ENCODE measurements at places on chromosomes 1 and 21.

GRCh38 chr1:8315573-8316475 lies 2.1 kb upstream of the SLC45A1 start:
- no peak for DNase-seq

GRCh38 chr1:22026924-22027289 lies 25.4 kb downstream of the CELA3A start:
- no peak for DNase-seq

- no peak for DNase-seq
These were observed 28.2 kb downstream of the SLC30A10 start for GRCh38 chr1:219900201-219900600.

DNA sequence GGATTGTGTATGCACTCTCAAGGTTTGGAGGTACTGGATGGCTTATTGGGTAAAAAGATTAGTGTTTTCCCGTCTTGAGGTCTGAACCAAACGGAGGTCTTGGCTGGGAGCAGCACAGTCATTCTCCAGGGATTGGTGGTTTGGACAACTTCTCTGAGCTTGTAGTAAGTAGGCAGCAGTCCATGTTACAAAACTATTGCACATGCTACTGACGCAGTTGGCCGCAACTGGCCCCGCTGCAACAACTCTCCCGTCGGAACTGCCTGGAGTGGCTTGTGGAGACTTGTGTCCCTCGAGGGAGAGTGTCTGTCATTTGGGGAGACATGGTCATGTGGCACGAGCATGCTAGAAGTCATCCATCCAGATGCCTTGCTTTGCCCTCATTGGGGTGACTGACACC lies 276.0 kb downstream of the TM2D1 start:
- no peak for DNase-seq

- peak; percentile 57 for DNase-seq
These were observed 168.5 kb downstream of the ACTL8 start for GRCh38 chr1:17923666-17924065.

DNA sequence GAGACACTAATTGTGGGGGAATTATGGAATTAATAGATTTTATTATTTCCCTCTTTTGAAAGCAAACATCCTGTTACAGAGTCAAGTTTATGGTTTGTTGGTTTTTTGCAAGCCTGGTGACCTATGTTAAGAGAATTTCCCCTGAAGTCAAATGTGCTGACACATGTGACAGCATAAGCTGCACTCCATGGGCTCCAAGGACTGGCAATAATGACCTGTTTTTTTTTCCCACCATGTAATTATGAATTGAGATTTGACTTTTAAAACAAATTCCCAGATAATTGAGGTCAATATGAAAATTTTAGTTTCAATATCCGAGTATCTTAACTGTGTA lies 242.5 kb upstream of the SGIP1 start:
- peak; percentile 73 for DNase-seq

GRCh38 chr1:193438312-193438711 lies 251.9 kb upstream of the B3GALT2 start:
- no peak for DNase-seq

- DNase-seq = no peak
These were observed 10.9 kb downstream of the GNB1 start for GRCh38 chr1:1879942-1880341.

DNA sequence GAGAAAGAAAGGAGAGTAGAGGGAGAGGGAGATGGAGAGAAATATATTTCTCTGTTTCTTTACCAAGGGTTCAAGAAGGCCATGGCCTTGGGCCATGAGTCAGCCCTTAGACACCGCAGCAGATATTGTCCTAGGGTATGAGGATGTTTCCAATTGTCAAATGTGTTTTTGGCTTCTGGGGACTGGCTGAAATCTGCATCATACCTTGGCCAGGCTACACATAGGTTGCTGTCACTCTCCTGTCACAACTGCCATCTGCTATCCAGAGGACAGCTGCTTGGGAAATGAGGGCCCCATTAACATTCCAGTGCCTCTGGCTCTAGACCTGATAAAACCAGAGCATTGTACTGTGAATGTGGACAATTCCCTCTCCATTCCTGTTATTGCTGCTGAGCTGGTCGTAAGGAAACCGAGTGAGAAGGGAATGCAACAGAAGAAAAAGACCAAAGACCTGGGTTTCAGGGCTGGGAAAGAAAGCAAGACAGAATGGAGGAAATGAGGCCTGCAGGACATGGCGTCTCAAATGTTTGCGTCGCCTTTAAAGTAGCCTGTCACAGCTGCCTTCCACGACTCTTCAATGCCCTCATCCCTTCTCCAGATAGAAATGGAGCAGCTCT lies 8.8 kb upstream of the PIGC start:
- DNase-seq = no peak

DNA sequence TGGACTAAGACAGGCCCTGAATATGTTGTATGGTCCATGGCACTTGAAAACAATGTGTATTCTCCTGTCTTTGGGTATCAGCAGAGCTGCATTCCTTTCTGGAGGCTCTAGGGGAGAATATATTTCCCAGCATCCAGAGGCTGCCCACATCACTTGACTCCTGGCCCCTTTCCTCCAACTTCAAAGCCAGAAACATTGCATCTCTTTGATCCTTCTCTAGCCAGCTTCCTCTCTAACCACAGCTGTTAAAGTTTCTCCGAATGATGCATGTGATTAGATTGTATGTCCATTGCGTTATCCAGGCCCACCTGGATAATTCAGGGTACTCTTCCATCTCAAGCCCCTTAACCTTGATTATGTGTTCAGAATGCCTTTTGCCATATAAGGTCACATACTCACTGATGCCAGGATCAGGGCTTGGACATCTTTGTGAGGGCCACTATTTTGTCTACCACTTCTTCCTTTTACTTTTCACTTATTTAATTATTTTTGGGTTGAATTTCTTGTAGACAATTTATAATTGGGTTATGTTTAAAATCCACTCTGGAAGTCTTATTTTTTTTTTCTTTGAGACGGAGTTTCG lies 5.3 kb downstream of the CHD1L start:
- DNase-seq = no peak

DNA sequence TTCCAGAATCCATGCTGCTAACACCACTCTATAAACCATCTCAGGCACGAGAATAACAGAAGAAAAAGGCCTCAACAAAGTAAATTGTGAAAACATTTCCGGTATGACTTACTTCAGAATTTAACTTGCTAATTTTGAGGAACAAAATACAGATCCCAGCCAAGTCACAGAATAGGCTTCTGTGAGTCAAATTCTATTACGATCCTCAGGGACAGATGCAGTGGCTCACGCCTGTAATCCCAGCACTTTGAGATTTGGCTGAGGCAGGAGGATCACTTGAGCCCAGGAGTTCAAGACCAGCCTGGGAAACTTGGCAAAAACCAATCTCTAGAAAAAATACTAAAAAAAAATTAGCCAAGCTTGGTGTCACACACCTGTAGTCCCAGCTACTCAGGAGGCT lies 8.8 kb upstream of the CCDC27 start:
- no peak for DNase-seq

- no peak for DNase-seq
These were observed 98.0 kb upstream of the HP1BP3 start for GRCh38 chr1:20885121-20885520.

- DNase-seq = no peak
These were observed 85.6 kb upstream of the WNT4 start for GRCh38 chr1:22228505-22228911.

GRCh38 chr1:21955501-21956281 lies 18.6 kb upstream of the HSPG2 start:
- DNase-seq = no peak

DNA sequence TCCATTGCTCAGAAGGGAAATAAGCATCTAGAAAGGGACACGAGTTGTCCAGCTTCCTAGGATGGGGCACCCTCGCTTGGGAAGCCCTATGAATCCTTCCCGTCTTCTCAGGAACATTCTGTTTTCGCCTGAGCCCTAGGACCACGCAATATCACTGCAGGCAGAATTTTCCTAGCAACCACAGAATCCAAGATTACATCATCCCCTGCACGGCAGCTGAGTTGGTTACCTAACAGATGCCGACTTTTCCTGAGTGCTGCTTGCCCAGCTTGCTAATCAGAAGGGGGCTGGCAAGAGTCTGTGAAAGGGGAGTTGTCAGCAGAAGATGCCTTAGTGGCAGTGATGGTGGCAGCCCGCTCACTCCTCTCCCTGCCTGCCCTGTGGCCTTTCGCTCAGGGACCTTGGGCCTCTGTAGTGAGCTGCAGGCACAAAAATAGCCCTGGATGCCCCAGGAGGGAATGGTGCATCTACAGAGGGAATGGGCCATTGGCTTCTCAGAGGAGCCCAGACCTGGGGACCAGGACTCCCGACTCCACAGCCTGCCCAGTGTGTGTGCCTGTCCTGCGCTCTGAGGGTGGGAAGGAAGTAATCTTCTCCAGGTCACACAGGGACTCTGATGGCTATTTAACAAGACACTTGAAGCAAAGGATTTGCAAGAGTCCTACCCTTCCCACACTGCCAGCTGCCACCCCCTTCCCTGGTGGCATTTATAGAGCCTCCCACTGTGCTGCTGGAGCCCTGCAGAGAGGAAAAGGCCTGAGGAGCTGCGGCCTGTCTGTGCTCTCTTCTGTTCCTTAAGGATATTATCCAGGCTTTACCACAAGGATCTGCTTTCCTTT lies 28.9 kb upstream of the CLSTN1 start:
- peak; percentile 61 for DNase-seq

DNA sequence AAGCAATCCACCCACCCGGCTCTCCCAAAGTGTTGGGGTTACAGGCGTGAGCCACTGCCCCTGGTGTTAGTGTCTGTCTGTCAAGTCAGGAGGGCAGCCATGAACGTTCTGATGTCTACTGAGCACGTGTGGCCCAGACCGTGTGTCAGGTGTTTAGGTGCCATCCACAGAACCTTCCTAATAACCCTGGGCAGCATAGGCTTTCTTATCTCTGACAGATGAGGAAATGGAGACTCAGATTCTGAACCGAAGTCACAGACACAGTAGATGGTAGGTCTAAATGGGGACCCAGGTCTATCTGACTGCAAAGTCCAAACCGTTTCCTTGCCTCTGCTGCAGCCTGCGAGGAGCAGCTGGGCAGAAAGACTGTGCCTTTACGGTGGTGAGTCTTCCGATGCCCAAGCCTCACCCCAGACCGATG lies 622 bp upstream of the IL6R start:
- no peak for DNase-seq

DNA sequence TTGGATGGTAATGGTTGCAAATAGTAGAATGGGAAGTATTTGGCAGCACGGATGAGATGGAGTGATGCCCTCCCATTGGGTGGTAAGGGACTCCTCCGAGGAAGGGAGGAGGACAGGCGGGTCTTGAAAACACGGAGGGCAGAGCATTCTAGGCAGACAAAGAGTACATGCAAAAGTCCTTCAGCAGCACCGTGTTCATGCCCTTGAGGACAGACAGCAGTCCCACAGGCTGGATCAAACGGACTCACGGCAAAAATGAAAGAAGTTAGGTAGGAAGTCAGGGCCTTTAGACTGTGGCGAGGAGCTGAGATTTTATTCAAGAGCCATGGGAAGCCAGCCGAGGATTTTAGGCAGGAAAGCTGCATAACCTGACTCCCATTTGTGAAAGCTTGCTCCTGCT lies 253.9 kb downstream of the RHOU start:
- no peak for DNase-seq

DNA sequence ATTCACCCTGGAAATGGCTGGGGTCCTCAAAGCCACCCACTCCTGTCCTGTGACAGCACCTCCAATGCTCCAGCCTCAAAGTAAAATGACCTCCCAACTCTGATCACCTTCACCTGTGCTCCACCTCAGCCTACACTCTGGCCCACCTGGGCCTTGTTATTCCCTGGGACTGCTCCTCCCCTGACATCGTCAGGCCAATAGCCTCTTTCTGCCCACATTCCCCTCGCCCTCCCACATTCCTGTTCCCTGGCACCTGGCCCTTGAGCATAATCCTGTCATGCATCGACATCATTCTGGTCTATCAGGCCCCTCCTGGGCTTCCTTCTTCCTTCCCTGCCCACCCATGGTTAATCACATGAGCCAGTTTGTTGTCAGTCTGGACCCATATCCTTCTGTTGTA lies 13.2 kb upstream of the BCAR3 start:
- DNase-seq = no peak

DNA sequence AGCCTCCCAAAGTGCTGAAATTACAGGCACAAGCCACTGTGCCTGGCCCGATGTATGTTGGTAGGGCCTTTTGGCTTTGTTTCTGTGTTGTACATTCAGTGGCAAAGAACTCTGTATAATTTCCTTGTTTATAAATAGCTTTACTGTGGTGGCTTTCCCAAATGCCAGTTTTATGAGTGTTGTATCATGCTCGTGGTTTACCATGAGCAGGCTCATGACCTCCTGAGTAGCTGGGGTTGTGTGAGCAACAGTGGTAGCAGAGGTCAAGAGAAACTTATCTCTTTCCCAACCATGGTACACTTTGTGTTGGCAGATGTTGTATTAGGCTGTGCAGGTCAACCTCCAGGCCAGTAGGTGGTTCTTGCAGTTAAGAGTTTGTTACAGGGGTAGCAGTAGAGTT lies 420.4 kb upstream of the BEND5 start:
- no peak for DNase-seq

DNA sequence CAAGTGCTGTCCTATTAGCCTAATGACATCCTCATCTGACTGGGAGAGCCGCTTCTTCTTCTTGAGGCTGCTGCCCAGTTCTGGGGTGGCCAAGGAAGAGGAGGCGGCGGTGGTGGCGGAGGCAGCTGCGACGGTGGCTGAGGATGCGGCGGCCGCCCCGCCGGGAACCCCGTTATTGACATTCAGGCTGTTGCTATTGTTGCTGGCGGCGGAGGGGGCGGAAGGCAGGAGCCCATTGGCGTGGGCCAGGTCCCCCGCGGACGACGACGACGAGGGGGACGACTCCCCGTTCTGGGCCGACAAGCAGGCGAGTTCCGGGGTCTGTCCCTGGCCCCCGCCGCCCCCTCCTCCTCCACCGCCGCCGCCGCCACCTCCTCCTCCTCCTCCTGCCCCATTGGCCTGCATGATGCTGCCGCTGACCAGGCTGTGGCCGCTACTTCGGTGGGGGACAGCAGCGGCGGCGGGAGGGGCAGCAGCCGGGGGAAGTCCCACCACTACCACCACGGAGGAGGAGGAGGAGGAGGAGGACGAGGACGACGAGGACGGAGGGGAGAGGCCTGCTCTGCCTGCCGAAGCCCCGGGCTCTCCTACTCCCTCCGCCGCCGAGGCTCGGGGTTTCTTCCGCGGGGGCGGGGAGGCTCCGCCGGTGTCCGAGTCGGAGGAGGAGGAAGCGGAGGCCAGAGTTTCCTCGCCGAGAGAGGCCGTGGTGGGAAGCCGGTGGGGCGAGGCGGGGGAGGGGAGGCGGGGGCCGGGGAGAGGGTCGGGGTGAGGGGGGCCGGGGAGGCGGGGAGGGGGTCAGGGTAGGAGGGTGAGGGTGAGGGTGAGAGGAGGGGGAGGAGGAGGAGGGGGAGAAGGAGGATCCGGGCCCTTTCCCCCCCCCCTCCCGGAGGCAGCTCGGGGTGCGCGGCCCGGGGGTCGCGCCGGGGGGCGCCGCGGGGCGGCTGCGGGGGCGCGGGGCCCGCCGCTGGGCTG lies 610 bp downstream of the WDR26 start:
- DNase-seq = peak; percentile 49
